ENCODE measurements at places on chromosomes 4 and X.
A peak's percentile ranks its signal among the peaks of the same experiment; 100 is the strongest.

DNA sequence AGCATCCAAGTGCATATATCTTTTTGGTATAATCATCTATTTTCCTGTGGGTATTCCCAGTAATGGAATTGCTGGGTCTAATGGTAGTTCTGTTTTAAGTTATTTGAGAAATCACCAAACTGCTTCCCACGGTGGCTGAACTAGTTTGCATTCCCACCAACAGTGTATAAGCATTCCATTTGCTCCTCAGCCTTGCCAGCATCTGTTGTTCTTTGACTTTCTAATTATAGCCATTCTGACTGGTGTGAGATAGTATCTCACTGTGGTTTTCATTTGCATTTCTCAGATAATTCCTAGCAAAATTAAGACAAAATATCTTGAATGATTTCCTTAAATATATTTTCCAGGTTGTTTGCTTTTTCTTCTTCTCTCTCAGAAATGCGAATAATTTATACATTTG, 341.1 kb downstream of the GBA3 start:
- no peak for DNase-seq

GRCh38 chr4:105952591-105952990, 57.3 kb downstream of the NPNT start:
- DNase-seq = no peak

GRCh38 chrX:17531500-17531899, 156.5 kb downstream of the NHS start:
- no peak for DNase-seq

DNA sequence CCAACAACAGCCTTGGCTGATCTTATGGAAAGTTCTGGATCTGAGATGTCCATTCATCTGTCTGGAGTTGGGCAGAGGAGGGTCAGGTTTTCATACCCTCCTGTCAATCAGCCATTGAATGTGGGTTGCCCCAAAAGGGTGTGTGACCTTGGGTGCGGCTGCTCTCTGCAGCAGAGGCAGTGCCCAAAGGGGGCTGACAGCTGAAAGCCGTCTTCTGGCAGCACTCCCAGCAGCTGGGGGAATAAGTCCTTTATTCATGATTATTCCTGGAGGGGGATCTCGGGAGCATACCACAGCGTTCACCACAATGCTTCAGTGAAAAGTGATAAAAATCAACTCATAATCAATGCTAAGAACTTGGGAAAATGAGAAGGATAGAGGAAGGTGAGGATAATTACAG, 54.7 kb downstream of the OTC start:
- DNase-seq = no peak

DNA sequence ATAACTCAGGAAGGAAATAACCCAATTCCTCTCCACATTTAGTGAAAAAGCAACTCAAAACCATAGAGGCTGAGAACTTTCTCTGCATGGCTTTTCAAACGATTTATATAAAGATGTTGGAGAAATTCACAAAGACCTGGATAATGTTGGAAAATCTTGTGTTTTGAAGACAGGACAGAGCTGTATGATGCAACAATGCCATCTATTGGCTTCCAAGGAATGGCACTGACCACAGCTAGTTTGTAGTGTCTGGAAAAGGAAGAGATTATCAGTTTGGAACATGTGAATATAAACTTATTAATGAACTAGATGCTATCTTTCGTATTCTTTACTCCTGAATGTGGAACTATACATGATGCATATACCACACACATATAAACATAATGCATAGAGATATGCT, 503.6 kb downstream of the IL1RAPL1 start:
- DNase-seq = peak; percentile 19

DNA sequence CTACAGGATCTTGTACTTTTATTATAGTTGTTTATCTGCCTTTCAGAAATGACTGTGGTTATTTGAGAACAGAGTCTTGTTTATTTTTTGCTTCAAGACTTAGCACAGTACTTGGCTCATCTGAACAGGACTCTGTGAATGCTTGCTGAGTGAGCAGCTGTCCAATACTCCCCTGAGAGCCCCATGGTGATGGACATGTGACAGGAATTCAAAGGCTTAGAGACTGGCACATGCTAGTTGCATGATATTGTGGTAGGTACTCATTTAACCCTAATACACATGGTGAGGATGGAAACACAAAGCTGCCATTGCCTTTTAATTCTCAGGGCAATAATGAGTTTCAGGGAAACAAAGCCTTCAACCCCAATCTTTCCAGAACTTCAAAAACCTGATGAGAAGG, 97.3 kb downstream of the GEMIN8 start:
- no peak for DNase-seq

Data from muscle of back (tissue), 13 donors.